ENCODE measurements at places on chromosomes 4 and X.

DNA sequence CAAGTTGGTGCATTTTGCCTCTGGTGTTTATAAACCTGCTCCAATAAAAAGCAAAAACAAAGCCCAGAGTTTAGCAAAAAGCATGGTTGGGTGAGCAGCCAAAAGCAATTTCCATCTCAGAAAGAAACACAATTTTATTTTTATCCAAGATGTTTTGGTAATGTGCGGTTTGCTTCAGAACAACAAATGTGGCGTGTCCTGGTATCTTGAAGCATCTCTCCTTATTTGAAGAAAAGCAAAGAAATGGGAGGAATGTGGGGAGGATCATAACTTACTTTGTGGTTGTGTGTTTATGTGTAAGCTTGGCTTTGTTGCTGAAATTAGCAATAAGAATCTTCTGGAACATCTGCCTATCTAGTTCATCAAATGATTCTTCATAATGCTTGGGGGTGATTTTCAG, 88.3 kb upstream of the DDX3X start:
- DNase-seq: no peak

DNA sequence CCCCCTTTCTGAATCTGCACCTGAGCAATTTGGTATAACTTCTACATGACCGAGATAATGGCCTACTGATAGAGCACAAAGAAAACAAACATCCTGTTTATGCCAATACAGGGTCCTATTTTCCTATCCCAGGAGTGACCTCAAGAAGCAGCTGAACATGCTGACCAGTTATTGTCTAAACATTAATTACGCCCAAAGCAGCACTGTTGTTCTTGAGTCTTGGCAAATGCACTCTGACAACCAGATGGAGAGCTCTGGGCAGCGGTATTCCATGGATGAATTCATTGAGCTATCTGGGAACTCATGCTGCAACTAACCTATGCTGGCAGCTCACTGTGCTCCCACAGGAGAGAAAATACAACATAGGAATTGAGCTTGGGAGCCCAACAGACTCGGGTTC, 52.6 kb downstream of the PCYT1B start:
- DNase-seq: no peak

- DNase-seq: no peak
These were observed 42.0 kb downstream of the TMEM150C start for GRCh38 chr4:82519776-82520175.

DNA sequence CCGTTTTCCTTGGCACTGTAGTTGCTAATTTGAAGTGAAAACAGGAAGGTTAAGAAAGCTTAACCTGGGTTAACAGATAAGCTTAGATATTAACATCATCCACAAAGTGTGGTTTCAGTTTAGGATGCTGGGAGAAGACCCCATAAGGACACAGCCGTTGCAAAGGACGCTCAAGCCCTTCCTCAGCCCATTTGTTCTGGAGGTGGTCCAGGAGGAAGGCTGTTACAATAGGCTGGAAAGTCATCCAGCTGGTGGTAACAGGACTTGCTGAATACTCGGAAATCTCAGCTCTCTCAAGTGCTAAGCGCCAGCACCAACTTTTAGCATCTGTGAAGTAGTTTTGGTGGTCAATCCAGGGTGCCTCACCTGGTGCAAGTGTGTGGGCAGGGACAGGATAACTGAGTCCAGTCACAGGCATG, 14.2 kb downstream of the CHST7 start:
- DNase-seq: no peak

DNA sequence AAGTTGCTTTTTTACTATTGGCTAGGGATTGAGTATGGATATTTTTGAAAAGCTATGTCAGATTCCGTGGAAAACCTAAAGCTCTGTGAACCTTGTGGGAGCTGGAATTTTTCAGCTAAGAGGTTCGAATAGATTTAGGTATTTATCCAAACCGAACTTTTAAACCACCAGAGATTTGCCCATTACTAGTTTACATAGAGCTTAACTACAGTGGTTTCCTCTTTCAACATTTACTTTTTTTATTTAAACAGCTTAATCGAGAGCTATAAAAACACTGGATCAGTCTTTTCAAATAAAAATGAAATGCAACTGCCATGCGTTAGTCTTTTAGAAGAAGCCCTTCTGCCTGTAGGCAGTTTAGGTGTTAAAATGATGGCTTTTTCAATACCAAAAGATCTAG, 377.0 kb downstream of the RPA4 start:
- DNase-seq: no peak

GRCh38 chrX:32480019-32480418, 731.3 kb downstream of the DMD start:
- no peak for DNase-seq

GRCh38 chrX:103533511-103534216, 14.4 kb upstream of the RAB40A start:
- peak; percentile 40 for DNase-seq

DNA sequence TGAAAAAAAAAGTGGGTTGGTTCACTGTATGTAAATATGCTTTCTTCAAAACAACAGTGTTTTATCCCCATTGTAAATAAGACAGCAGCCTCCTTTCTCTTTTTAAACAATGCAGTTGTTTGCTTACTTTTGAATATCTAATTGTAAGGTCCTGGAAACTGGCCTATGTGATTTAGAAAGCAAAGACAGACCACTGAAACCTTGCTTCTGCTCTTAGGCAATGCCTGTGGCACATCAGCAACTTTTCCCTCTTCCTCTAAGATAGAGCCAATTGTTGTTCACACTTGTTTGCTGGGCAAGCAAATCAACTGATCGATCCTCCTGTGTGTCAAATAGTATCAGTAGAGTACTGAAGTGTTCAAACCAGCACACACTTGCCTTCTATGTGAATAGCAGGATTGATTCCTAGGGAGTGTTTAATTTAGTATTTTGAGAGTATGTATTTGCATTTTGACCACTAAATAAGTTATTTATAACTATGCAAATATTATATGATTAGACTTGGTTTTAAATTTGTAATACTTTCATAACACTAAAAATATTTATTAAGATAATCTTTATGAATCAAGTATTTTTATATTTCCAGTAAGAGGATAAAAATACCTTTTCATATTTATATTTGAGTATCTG, 55.4 kb upstream of the GRPR start:
- no peak for DNase-seq

- DNase-seq: no peak
These were observed 1060.2 kb downstream of the TECRL start for GRCh38 chr4:63348735-63349673.

- DNase-seq: no peak
These were observed 77.7 kb upstream of the DCAF8L1 start for GRCh38 chrX:28058901-28059300.

All from activated effector memory CD4-positive, alpha-beta T cell treated with Interleukin-2 at 50 U/mL for 16 hours (primary cell).